ENCODE measurements at places on chromosomes 4 and X. TPM values are rescaled to one million over a fixed set of nuclear protein-coding genes. Genes with fewer than 3 reads are reported as not detected.

- DNase-seq, result no peak
Observed at GRCh38 chrX:66000178-66000577, 39.7 kb downstream of the VSIG4 start.

Gene PRRG1
- total RNA-seq, result 10.8 TPM

Gene SLC7A11
- 13.3 TPM for total RNA-seq

Gene KIT
- not detected for total RNA-seq

Gene PAGE4
- not detected for total RNA-seq

- DNase-seq, result no peak
Observed at GRCh38 chrX:68821616-68822015, 7.2 kb upstream of the EFNB1 start.

DNA sequence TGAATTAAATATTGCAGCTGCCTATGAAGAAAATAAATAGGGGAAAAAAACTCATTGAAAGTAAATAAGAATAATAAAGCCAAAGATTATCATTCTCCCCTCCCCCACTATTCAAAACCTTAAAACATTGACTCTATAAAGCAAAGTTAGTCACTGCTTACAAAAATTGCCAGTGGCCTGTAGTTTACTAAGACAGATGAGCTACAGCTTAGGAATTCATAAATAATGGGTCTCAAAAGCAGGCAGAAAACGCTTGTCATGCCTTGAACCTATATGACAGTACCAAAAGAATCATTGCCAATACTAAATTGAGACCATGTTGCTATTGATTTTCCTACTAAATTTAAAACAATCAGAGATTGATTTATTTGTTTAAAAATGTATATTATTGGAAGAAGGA, 78.9 kb downstream of the SLC10A7 start:
- DNase-seq, result peak; percentile 85

Gene SRPX2
- 12.2 TPM for total RNA-seq

- DNase-seq, result no peak
Observed at GRCh38 chr4:6742989-6743388, 27.0 kb downstream of the BLOC1S4 start.

GRCh38 chr4:63787326-63787725, 621.9 kb downstream of the TECRL start:
- DNase-seq, result no peak

Gene NRK
- 0.73 TPM for total RNA-seq

Gene ASMT
- total RNA-seq, result not detected

DNA sequence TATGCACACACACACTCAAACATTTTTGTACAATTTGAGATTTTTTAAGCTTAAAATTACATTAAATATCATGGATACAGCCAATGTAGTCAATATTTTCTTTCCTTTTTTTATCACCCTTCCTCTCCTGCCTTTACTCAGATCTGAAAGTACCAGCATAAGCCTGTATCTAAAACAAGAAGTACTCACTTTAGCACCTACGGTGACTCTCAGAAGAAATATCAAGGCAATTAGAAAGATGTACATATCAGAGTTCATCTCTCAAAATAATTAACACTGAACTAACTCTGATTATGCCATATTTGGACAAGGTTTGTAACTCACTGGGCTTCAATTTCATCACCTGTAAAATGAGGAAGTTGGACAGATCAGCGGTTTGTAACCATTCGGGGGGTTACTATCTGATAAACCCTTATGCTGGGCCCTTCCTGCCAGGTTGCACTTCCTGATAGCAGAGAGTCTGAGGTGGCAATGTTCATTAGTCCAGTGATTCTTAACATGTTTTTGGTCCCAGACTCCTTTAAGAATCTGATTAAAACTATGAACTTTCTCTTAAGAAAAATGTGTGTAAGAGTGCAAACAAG, 5.7 kb upstream of the GPR174 start:
- DNase-seq, result no peak

GRCh38 chr4:163195247-163195765, 28.6 kb upstream of the NAF1 start:
- no peak for DNase-seq

DNA sequence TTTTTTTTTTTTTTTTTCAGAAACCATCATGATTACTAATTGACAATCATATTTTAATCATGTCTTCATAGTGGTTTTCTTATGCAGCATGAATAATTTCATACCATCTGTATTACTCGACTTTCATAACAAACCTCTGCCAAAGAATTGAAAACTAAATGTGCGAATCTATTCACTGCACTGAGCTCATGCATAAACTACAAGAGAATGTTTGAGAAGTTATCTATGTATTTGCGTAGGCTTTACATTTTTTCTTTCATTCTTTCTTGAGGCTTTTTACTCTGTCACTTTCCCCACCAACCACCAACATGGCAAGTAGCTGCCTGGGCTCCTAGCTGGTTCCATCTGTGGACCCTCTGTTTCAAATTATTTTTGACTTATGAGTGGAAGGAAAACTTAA, 1761.0 kb downstream of the STIM2 start:
- no peak for DNase-seq

DNA sequence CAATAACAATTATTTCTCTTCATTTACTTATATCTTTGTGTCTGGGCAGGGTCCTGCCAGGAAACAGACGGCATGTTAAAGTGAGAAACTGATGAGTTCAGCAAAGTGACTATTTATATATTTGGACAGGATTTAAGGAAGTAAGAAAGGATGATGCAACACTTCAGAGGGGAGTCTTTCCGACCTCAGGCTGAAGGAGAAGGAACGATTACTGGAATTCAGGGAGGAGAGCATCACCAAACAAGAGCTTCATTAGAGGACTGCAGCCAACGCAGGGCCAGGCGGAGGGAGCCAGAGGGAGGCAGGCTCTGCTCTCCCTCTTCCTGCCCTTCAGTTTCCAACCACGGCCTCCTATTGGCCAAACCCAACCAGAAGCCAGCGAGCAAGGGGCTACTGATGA, 1.5 kb upstream of the TLR7 start:
- no peak for DNase-seq

DNA sequence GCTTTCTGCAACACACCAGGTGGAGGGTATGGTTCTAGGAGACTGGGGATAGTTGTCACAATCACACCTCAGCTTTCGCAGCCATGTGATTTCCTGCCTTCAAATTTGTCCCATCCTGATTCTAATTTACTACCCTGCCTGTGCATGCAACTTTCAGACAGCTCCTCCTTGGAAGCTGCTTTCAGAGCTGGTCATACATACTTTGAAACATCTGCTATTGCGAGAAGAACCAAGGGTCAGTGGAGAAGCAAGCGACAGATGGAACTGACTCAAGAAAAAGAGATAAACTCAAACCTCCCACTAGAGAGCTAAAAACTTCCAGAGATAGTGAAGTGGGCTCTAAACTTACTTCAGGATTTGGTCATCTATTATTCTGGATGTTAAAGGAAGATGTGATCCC, 381.7 kb upstream of the FGF13 start:
- DNase-seq, result no peak

Gene DMRTC1
- not detected for total RNA-seq

Gene FAM236C
- total RNA-seq, result not detected

GRCh38 chrX:9204560-9204959, 170.6 kb upstream of the FAM9B start:
- DNase-seq, result peak; percentile 78

Gene CPLX1
- 0.87 TPM for total RNA-seq

DNA sequence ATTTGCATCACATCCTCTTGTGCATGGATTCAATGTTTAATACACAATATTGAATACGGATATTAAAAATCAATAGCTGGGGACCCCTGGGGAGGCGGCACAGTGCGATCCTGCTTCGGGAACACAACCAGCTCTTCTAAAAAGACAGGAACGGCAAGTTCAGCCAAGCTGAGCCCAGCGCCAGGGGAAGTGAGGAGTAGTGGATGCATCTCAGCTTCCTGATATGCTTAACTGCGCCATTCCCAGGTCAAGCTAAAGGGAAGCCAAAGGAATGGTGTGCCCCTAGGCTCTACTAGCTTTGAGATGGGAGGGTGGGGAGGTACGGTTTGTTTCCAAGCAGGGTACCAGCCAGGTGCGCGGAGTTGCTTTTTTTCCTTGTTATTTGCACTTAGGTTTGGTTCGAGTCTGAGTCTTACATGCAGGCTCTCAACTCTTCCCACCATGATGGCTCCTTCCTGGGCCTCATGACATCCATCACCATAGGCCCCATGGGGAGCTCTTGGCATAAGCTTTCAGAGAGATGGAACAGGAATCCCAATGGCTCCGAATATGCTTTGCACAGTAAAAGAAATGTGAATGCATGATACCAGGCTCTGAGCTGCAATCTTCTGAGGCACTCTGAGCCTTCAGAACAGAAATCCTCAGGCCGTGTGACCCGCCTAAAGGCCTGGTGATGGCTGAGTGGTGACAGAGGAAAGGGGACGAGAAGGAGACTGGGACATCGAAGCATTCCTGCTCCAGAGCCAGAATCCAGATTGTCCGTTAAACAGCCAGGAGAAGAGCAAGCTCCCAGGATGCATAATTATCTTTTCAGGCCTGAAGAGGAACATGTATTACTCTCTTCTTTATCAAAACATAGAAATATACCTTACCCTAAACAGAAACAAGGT, 51.8 kb upstream of the BCOR start:
- DNase-seq, result no peak

- DNase-seq, result peak; percentile 87
Observed at GRCh38 chr4:1726146-1726934, 5.0 kb downstream of the TACC3 start.

DNA sequence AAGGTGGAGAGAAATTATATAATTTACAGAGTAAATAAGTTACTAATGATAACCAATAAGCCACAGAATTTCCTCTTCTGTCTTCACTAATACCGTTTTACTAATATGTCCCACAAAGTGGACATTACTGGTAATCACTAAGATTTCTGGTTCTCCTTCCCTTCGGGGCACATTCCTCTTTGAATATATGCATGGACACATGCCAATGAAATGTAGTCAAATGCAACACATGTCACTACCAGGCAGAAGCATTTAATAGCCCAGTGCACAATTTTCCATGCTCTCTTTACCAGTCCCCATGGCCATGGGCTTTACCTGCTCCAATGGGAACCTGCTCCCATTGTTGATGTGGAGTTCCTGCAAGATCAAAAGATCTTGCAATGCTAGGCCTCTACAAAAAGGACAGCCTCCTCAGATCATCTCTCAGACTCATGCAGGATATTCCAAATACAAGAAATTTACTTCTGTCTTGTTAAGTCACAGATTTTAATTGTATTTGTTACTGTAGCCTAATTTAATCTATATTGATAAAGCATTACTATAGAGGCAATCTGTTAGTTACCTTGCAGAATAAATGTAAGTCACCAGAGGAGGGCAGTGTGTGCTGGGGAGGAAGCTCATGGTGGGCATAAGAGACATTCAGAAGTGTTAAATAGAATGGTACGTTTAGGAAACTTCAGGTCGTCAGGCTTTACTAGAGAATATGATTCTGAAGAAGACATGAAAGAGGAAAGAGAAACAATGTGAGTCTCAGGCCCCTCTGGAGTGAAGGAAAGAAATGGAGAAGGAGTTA, 37.1 kb upstream of the INPP4B start:
- DNase-seq, result peak; percentile 23

Gene BEND2
- total RNA-seq, result not detected

DNA sequence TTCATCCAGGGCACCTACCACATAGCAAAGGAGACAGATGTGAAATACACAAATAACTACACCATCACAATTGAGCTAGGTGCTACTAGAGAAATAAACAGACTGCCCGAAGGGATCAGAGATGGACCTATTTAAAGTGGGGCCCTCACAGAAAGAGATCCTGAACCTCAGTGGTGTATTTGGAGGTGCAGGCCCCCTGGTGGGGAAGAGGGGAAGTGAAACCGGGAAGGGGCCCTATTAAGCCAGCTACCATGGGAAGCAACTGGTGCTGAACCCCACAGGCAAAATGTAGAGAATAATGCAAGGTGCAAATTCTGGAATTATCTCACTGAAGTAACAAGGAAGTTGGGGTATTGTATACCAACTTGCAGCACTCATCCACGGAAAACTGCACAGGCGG, 78.6 kb upstream of the FAM9A start:
- peak; percentile 20 for DNase-seq

Gene POF1B
- not detected for total RNA-seq

Gene RHOXF2
- not detected for total RNA-seq

Gene BTK
- total RNA-seq, result not detected

GRCh38 chr4:106048250-106048971, 153.1 kb downstream of the NPNT start:
- DNase-seq, result no peak

- DNase-seq, result no peak
Observed at GRCh38 chr4:111666826-111667360, 478.4 kb upstream of the FAM241A start.
